Left ventricle myocardium inferior (tissue), 1 donor: ENCODE measurements at places on chromosomes 13 and 19. TPM values are rescaled to one million over a fixed set of nuclear protein-coding genes. Genes with fewer than 3 reads are reported as not detected.

The CBLC gene
- total RNA-seq = not detected

The PNMA8A gene
- 8.4 TPM for total RNA-seq

The ZNF546 gene
- 7.8 TPM for total RNA-seq

The KRTDAP gene
- not detected for total RNA-seq

The GGN gene
- total RNA-seq = not detected

The CDKN2D gene
- total RNA-seq = 9.4 TPM

The VAV1 gene
- 1.8 TPM for total RNA-seq

The CARS2 gene
- total RNA-seq = 52.8 TPM

The CBY2 gene
- not detected for total RNA-seq

The HPN gene
- 3.4 TPM for total RNA-seq

The TUBB4A gene
- 3.3 TPM for total RNA-seq

The RFPL4AL1 gene
- not detected for total RNA-seq

The SLC6A16 gene
- 1.1 TPM for total RNA-seq

The ENOX1 gene
- 0.60 TPM for total RNA-seq

The PCDH9 gene
- 14.7 TPM for total RNA-seq

The CLC gene
- not detected for total RNA-seq
